ENCODE measurements at places on chromosomes 13 and 19.

DNA sequence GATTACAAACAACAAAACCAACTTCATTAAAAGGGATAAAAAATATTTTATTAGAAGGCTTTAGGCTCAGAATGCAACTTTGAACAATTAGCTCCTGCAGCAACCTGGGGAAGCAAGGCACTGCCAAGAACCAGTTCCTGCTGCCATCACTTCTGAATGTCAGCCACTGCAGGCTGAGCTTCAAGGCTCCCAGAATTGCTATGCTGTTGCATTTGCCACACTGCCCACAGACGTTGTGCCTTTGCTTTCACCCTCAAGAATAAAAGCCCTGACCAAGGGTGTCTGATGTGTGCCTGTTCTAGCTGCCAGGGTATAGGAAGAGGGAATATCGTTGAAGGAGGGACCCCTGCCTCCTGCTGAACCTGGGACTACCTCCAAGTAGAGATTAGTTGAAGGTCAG lies 238.4 kb downstream of the ITGBL1 start:
- DNase-seq: peak; percentile 76

DNA sequence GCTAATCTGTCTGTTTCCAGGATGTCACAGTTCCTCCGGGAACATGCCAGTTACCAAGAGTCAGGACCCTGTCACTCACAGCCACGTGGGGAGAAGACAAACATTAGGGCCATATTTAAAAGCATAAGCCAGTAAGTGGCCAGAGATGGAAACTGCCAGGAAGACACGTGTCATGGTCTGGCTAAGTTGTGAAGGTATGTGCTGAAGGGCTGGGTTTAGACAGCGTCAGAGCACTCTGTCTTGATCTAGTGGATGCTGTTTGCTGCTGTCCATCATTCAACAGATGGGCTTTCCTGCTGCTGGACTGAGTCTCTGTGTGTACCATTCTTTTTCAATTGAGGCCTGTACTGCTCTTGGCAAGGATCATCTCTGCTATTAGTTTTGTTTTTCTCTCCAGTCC lies 128.6 kb downstream of the HS6ST3 start:
- no peak for DNase-seq

DNA sequence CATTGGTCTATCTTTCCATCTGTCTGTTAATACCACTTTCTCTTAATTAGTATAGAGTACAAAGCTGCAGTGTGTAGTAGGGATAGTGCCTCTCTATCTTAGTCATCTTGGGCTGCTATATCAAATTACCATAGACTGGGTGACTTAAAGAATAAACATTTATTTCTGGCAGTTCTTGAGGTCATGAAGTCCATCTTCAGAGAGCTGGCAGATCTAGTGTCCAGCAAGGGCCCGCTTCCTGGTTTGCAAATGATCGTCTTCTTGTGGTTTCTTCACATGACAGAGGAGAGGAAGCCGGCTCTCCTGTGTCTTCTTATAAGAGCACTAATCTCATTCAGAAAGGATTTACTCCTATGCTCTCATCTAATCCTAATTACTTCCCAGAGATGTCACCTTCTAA lies 6.1 kb downstream of the ZNF700 start:
- no peak for DNase-seq

GRCh38 chr19:44207126-44207803 lies 5.1 kb upstream of the ZNF227 start:
- peak; percentile 87 for DNase-seq

- no peak for DNase-seq
Measured at GRCh38 chr19:19711306-19711933, 21.5 kb downstream of the ZNF14 start.

GRCh38 chr19:10454267-10454666 lies 33.9 kb downstream of the PDE4A start:
- DNase-seq: no peak

GRCh38 chr13:76160961-76161925 lies 525.1 kb downstream of the LMO7 start:
- DNase-seq: peak; percentile 15

DNA sequence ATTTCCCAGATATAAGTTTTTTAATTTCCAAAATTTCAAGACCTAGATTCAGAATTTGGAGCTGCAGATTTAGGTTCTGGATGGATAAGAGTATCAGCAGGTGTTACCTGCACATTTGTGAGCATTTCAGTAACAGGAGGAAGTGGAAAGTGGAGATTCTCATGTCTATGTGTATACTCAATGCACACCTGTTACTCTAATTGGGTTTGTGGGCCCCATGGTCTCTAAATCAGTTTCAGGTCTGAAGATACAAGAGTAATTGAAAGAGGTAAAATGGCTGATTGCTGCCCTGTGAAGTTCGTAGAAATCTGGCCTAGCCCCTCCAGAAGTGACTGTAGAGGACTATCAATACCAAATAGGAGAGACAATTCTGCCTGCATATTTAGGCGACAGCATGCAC lies 13.9 kb downstream of the ZNF675 start:
- DNase-seq: no peak

DNA sequence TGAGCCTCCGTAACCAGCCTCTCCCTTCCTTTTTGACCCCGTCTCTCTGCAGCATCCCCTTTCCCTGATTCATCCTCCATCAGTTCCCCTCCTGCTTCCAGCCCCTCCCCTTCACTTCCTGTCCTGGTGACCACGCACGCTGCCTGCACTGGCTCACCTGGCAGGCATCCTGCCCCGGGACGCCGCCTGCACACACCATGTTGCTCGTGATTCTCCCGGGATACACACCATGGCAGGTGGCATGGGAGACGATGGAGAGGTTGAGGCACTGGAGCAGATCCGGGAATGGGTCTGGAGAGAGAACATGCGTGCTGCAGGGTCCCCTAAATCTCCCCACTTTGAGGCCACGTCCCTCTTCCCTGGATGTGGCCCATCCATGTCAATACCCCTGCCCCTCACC lies 4.2 kb downstream of the KLK12 start:
- no peak for DNase-seq

GRCh38 chr13:55199134-55199533 lies 1941.6 kb upstream of the PRR20A start:
- no peak for DNase-seq

GRCh38 chr19:48395499-48395898 lies 2.0 kb downstream of the GRIN2D start:
- DNase-seq: no peak

- DNase-seq: peak; percentile 23
Measured at GRCh38 chr19:58361900-58362271, 665 bp downstream of the ZNF497 start.

DNA sequence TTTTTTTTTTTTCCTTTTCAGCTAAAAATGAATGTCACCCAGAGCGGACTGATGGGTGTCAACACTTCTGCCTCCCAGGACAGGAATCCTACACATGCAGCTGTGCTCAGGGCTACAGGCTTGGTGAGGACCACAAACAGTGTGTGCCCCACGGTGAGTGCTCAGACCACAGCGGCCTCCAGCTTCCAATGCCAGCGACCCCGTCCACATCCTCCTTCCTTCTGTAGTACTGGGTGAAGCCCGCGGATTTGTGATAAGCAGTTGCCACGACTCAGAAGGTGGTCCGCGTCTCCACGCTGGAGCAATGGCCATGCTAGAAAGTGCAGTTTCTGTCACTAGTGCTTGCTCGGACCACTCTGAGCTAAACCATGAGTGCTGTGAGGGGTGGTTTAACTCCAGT lies 6.0 kb downstream of the PROZ start:
- DNase-seq: no peak

DNA sequence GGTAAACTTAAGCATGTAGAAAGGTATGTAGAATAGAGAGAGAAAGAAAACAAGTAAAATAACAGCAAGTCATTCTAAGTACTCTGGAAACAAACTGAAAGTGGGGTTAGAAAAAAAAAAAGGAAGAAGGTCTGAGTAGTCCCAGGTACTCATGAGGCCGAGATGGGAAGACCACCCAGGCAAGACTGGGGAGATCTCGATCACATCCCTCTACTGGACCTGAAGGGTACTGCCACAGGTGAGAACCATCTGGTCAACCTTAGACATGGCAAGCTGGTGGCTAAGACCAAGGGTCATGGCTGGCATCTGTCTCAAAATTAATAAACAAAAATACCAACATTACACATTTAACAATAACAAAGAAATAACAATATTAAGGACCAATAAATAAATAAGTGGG lies 36.3 kb upstream of the ZNF724 start:
- DNase-seq: no peak

- DNase-seq: no peak
Measured at GRCh38 chr13:20136781-20137703, 23.8 kb downstream of the GJA3 start.

- DNase-seq: no peak
Measured at GRCh38 chr19:7545904-7546303, 10.4 kb downstream of the PNPLA6 start.

GRCh38 chr13:60511637-60512036 lies 114.6 kb downstream of the TDRD3 start:
- DNase-seq: no peak

DNA sequence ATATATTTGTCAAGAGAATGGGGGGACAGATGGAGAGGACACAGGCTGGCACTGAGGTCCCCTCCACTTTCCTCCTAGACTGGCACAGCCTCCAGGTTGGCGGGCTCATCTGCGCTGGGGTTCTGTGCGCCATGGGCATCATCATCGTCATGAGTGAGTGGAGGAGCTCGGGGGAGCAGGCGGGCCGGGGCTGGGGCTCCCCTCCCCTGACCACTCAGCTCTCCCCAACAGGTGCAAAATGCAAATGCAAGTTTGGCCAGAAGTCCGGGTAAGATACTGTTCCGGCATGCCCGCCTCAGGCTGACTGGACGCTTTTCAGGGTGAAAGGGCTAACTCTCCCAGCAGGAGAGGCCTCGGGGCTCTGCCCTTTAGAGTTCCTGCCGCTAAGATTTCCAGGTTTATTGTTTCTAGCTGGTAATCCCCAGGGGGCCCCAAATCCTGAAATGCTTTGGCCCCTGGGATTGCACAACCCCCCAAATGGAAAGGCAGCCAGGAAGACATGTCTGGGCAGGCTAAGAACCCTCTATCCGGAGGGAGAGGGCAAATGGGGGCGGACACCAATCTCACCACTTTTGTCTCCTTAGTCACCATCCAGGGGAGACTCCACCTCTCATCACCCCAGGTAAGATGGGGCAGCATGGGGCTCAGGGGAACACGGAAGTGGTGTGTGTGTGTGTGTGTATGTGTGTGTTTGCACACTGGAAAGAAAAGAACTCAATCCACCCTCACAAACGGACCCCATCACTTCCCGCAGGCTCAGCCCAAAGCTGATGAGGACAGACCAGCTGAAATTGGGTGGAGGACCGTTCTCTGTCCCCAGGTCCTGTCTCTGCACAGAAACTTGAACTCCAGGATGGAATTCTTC lies 7.3 kb downstream of the FXYD3 start:
- DNase-seq: no peak
